ENCODE measurements at places on chromosomes 1 and 21.

DNA sequence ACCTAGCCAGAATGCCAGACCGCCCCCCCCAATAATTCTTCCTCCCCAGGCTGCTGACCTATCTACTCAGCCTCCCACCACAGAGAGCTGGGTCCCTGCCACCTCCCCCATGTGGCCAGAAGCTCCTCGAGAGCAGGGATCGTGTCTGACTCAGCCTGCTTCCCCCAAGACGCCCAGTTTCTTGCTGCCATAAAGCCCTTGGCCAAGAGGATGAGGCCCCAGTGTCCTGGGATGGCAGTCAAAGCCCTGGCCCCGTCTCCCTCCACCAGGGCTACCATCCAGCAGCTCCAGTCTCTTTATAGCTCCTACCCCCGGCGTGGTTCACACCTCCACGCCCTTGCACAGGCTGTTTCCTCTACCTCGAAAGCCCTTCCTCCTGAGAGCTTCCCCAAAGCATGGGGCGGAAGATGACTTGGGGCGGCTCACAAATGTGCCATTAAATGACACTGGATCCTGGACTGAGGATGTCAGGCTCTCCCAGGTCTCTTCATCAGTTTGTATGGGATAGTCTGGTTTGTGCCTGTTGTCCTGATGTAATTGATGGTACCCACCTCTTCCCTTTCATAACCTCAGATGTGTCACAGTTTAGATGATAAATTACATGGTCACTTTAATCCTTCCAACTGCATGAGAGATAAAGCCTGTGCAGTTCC is 13.2 kb downstream of the ADGRB2 start:
- no peak for DNase-seq

DNA sequence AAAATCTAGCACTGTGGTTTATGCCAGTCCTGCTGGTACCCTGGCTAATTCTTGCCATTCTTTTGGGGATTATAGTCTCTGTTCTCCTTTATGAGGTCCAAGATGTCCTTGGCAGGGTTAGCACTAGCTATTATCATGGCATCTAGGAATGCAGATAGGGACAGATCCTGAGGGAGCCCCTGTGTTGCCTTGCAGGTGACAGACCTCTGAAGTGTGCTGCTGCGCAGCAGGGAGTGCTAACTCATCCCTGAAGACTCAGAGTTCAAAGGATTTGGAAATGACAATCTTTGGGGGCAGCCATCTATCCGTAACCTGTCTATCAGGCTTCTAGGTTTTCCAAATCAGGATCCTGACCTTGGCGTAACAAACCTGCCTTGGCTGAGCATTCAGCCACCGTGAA is 16.3 kb downstream of the ZFYVE9 start:
- no peak for DNase-seq

DNA sequence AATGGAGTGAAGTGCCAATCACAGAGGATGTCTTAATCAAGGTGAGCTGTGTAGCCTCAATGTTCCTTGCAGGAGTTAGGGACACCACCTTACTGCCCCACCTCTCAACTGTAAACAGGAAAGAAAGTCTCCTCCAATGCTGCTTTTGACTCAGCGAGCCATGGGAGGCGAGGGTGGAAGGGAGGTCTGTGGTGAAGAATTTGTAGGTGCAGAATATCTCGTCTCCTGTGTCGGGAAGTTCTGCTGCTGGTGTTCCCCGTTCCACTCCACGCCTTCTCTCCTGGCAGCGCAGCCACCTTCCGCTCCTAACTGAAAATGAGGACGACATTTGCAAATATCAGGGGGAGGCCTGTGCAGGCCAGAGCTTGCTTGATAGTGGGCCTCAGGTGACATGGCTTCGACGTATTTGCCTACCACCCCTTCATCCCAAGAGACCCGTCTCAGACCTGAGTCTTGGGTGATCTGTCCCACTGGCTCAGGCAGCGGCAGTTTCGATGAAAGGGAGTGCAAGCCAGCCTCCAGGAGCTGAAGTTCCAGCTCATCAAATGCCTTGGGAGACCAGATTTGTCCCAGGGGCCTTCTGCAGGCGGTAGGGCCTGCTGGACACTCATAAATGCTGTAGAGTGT is 368.3 kb upstream of the C1orf174 start:
- no peak for DNase-seq

DNA sequence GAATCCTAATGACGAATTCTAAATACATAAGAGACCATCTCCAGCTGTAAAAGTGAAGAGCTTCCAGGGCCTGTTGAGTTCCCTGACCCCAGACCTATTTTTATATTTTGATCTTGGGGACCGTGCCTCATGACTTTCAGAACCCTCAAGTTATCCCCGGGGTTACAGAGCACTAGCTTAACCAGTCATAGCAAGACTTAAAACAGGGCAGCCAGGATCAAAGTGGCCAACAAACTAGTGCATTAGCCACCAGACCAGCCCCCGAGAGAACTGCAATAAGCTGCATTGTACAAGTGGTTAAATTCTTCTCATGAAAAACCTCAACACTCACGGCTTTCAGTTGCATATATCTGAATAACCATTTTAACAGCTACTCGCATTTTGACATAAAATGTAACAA is 183.0 kb downstream of the BARHL2 start:
- no peak for DNase-seq

DNA sequence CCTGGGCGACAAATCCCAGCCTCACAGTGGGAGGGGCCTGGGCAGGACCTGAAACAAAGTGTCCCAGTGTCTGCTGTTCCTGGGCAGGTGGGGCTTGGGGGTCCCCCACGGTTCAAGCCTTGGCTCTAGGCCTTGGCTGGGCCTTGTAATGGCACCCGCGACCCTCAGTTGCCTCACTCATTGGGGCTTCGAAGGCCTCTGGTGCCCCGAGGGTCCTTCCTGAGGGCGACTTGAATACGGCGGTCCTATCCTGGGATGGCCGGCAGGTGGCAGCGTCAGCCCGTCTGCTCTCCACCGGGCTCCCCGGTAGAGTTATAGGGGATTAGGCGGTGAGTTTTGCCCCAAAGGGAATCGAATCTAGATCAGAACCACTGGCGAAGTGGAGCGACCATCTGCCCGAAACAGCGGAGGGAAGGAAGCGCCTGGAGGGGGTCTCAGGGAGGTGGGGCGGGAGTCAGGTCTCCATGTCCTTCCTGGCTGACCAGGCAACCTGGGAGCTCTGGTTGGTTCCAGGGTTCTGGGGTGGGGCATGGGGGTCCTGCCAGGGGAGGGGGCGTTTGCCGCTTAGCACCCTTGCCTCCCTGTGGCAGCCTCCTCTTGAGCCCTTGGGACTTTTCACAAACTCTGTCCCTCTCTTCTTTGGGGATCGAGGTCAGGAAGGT is 2.1 kb upstream of the PEX10 start:
- DNase-seq = peak; percentile 57

- DNase-seq = no peak
These were observed 33.6 kb downstream of the CHML start for GRCh38 chr1:241606544-241606943.

DNA sequence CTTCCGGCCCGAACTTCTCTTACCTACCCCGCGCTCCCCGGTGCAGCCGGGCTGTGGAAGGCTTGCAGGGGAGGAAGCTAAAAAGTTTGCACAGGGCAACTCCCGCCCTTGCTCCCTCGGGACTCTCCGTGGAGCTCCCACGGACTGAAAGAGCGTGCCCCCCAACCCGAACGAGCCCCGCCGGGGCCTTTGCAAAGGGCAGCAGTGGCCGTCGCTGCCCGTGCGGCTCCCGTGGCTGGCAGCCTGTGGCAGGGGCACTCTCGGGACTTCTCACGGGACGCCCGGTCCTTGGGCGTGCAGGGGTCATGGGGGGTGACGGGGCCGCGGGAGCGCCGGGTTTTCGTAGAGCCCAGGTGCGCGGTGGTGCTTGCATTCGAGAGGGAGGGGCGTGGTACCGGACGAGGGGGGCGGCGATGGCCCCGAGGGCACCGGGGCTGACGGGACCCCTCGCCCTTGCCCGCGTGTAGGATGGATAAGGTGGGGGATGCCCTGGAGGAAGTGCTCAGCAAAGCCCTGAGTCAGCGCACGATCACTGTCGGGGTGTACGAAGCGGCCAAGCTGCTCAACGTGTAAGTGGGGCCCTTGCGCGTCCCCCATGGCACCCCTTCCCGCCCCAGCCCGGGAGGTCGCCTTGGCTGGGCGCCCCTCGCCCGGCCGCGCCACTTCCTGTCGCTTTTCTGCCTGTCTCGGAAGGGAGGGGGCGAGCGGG is 711 bp downstream of the GADD45A start:
- peak; percentile 45 for DNase-seq

GRCh38 chr1:118077331-118078045 is 107.5 kb downstream of the SPAG17 start:
- DNase-seq = no peak

DNA sequence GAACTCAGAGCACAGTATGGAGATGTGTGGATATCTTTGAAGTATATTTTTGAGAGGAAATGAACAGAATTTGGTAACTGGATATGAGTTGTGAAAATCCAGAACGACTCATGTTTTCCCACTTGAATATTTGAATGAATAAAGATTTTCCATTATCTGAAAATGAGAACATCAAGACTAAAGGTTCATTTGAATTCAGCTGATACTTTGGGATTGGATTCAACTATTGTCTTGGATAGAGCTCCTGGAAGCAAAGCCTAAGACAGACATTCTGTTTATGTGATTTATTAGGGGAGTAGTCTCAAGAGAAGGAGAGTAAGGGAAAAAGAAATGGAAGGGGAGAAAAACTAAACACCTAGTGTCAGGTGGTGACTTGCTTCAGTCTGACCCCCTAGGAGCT is 256.0 kb upstream of the LYPLAL1 start:
- DNase-seq = no peak

GRCh38 chr1:20278692-20279130 is 12.0 kb upstream of the VWA5B1 start:
- no peak for DNase-seq

GRCh38 chr1:100476735-100477290 is 61.1 kb upstream of the GPR88 start:
- no peak for DNase-seq

DNA sequence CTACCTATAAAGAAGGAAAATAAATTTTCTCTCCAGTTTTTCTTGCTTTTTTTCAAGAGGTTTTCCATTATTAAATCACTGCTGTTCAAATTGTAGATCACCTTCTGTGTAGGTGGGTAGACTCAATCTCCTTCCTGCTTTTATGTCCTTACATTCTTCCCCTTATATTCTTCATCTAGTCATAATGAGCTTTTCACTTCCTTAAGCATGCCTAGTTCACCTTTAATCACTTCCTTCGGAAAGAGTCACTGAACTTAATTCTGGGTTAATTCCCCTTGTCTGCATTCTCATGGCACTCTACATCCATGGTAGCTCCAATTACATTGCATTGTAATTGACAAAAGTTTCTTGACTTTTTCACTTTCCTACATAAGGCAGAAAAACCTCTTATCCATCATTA is 6.1 kb upstream of the FAM177B start:
- DNase-seq = no peak
